ENCODE measurements at places on chromosomes 5 and 9.

DNA sequence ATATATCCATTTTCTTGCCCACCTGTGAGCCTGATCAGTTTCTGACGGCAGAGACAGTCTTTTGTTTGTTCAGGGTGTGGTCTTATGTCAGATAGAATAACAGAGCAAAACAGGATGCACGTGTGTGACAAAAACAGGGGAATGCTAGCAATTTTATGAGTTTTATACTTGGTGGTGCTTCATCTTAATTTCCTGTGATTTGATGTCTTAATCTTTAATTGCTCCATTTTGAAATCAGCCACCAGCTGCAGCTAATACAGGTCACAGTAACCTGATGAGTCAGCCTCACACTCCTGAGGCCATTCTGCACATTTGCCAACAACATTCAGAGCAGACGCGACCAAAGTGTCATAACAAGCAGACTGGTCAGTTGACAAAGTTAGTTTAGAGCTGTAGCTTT is 42.3 kb upstream of the JMY start:
- DNase-seq, result no peak

DNA sequence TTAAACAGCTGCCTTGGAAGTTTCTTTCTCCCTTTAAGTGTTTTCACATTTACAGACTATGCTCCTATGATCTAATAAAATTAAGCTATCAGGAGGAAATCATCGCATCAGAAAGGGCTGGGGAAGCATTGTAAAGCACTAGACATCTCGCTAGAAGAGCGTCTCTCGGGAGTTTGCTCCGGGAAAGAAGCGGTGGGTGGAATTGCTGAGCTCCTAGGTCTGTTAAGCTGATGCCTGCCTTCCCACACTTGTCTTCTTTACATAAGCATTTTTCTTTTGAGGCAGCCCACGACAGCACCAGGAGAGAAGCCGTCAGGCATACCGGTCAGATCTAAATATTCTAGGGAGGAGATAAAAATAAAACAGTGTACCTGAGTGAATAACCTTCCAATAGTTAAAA is 541.7 kb upstream of the TUSC1 start:
- no peak for DNase-seq

DNA sequence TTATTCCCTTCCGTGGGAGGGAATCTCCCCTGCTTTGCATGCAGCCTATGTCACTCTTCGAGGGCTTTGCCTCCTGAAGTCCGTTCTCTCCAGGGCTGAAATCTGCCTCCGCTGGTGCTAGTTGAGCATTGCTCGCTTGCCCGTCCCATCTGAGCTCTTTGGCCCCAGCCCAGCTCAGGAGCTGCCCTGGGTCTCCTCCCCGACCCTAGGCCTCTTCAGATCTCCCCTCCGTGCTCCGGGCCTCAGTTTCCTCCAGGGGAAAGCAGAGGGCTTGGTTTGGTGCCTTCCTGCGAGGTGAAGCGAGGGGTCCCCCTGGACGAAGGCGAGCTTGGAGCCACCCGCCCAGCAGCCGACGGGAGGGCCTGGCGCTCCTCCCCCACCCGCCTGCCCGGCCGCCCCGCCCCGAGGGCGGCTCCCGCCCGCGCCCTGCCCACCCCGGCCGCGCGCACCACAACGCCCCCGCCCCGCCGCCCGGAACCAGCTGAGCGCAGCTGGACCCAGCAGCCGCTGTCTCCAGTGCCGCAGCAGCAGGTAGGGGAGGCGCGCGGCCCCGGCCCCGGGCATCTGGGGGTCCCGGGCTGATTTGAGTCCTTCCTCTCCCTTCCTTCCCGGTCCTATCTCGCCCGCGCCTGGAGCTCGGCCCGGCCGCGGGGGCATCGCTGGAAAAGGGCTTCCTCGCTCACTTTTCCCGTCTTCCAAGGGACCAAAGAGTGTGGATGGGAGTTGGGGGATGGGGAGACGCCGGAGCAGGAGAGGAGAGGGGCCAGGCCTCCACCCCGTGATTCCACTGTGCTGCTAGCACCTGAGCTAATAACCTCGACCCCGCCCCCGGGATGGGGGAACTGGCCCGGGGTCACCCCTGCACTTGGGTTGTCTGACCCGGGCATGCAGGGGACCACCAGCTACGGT is at the start of gene GSN:
Gene GSN, plus strand, starts transcription at position 474 of the 909 bp plus-strand sequence. CDS start 33,810 bp downstream, outside the sequence.
- DNase-seq, result peak; percentile 34

GRCh38 chr5:76114179-76114851 is 31.1 kb downstream of the SV2C start:
- no peak for DNase-seq

DNA sequence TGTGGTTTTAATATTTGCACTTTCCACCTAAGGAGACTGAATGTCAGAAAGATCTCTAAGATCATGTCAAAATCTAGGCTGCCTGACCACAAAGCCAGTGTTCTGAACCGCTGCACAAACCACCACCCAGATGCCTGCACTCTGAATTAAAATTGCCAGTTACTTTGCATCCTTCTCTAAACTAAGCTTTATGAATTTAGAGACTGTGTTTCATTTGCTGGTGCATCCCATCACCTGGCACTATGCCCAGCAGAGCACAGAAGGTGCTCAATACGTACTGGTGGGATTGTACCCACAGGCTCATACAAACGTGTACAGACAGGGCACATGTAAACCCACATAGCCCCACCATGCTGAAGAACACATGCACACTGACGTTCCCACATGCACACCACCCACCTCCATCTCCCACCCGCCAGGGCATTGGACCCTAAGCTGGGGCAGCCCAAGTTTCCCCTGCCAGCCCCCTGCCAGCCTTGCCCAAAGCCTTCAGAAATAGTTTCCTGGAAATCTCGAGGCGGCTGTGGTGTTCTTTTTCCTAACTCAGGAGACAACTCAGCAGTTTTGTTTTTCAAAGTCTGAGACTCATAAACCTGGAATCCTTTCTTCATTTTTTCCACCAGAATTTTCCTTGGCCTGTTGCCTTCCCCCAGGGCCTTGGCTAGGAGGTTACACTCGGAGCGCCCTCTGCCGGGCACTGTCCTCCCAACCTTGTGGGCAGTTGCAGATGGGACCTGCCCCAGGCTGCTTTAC is 9.6 kb upstream of the TRAF1 start:
- DNase-seq, result peak; percentile 87

GRCh38 chr5:151195622-151196021 is 28.3 kb downstream of the CCDC69 start:
- DNase-seq, result no peak

DNA sequence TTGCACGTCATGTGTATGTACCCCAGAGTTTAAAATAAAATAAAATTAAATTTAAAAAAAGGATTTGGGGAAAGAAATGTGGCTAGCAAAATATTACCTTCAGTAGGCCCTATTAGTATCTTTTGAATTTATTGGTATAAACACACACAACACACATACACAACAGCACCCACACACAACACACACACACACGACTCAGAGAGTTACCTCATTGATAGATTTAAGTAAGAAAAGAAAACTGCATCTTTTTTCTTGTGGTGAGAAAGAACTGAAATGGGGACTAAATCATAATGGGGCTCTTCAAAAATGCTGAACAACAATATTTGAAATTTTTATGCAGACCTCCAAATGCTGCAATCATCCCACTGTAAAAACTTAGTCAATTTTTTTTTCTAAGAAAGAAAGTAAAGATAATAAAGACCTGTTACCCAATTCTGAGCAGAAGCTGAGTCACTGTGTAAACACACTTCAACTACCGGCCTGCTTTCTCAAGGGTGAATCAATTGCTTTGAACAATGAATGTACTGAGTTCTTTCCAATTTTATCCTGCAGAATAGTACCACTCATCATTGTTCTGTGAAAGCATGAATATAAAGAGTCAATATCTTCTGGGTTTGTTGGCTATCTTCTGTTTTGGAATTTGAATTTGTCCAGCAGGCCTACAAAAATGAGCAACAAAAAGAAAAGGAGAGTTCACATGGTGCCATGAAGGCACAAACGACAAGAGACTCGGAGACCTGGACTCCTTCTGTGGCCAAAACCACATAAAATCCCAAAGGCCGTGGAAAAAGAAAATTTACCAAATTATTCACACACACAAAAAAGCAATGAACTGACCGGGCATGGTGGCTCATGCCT is 57.9 kb upstream of the CCNG1 start:
- DNase-seq, result no peak

DNA sequence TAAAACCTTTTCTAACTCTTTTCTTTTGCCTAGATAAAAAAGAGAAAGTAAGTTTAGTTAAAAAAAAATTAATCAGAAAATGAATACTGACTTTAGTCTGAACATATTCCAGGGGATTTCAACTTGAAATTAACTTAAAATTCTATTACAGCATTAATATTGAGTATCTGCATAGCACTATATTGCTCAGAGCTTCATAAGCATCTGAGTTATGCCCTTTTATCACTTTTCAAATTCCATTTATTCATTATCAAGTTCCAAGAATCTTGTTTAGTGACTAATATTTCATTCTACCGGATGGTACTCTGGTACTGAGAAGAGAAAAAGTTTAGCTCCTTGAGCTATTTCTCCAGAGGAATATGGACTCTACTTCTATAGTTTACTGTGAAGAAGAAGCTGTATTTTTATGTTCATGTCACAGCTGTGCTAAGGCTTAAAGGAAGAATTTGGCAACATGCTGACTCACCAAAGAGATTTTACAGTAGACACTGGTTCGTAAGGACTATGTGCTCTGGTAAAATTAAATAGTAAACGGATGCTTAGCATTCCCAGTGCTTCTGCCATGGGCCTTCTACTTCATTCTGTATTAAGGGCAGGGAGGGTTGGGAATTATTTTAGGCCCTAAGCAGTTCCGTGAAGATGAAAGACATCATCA is 285.2 kb upstream of the SEMA6A start:
- no peak for DNase-seq

DNA sequence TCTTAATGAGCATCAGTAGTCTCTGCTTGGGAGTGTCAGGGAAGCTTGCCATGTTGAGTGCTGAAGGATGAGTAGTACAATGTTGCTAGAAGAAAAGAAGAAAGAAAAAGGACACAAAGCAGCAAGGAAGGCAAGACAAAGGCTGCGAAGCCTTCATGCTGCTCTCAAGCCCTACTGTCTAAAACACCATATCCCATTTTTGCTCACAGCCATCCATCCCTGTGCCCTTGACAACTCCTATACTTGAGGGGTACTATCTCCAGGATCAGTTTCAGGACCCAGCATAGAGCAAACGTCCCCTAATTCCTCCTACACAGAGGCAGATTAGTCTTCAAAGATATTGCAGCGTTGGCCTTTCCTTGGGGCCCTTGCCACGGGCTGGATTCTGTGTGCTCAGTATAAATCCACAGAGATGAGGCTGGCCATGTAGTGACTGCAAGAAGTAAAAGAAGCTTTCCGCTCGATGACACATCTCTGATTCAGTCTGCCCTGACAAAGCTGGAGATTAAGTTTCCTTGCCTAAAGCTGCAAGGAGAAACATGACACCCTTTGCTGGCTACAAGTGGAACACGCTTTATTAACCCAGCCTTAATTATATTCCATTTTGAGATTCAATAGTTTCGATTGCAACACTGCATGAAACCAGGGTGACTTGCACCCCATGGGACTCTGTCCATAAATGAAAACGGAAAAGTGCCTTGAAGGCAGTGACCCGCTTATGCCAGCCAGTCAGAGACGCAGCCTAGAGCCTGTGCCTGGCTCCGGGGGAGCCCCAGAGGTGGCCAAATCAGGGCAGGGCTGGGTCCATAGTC is 304.6 kb downstream of the ACTL7B start:
- no peak for DNase-seq

- DNase-seq, result no peak
Observed at GRCh38 chr9:129178568-129179382, 714 bp upstream of the IER5L start.

- DNase-seq, result no peak
Observed at GRCh38 chr9:7656636-7657035, 142.9 kb downstream of the DMAC1 start.

DNA sequence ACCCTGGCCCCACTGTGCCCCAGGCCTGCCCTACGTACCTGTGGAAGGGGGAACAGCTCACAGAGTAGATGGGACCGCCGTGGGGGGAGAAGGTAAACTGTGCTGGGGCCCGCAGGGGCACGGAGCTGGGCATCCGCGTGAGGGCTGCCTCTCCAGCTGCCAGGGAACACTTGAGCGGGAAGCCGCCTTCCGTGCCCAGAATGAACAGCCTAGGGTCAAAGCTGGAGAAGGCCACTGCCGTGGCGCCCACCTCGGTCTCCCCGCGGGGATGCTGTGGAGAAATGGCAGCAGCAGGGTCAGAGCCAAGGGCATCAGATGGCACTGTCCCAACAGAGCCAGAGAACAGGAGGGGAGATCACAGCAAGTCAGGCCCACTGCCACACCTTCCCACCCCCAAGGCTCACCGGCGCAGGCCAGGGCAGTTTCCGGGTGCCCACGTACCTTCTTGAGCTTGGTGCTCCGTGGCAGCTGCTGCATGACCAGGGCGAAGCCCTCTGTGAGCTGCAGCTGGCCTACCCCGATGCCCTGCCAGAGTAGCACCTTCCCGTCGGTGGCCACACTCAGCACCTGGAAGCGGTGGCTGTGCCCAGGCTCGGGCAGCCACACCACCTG is 21.9 kb downstream of the DYNC2I2 start:
- DNase-seq, result no peak

DNA sequence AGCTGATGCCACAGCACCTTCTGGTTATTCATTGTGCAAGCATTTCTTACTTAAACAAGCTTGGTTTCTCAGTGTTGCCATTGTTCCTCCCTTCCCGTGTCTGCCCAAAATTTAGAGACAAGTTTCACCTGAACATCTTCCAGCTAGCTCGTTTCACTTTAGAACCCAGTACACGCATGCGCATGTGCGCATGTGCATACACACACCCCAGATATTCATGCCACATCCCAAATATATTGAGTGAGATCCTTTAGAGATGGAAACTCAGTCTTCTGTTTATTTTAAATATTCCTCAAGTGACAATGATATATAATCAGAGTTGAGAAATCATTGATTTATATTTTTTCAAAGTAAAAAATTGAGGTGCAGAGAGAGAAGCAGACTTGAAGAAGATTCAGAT is 147.6 kb downstream of the PLK2 start:
- DNase-seq, result no peak

DNA sequence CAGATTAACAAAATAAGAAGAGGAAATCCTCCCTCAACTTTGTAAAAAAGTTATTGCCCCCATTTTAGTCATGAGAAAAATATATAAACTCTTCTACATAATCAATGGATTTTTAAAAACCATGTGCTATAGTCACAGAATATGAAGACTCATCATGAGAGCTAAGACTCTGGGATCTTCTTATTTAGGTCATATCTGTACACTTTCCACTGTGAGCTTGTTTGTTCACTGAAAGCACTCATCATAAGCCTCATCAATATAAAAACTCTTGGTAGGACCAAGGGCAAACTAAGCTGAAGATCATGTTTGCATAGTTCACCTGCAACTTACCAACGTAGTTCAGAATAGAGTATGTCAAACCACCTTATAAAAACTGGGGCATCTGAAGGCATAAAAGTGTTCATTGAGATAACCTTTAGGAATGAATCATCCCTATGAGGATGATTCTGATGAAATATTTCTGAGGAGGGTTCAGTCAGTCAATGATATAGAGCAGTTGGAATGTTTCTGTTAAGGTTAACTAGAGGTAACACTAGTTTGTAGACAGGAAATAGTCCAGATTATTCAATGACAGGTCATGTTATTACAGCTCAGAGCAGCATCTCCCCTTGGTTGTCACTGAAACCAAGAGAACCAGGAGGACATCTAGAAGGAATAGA is 289.9 kb upstream of the SMC2 start:
- DNase-seq, result no peak

Measured in hematopoietic multipotent progenitor cell treated with erythropoietin and hydrocortisone succinate and interleukin-3 and kit ligand, for 8 days (in vitro differentiated cells).